SHP77 treated with DMSO at 0.1 percent for 48 hours (cell line): ENCODE measurements at places on chromosomes 3 and 15.

- DNase-seq, result no peak
These were observed 2.6 kb downstream of the TSEN2 start for GRCh38 chr3:12486916-12487315.

- DNase-seq, result no peak
These were observed 145.5 kb downstream of the UACA start for GRCh38 chr15:70617911-70618287.

DNA sequence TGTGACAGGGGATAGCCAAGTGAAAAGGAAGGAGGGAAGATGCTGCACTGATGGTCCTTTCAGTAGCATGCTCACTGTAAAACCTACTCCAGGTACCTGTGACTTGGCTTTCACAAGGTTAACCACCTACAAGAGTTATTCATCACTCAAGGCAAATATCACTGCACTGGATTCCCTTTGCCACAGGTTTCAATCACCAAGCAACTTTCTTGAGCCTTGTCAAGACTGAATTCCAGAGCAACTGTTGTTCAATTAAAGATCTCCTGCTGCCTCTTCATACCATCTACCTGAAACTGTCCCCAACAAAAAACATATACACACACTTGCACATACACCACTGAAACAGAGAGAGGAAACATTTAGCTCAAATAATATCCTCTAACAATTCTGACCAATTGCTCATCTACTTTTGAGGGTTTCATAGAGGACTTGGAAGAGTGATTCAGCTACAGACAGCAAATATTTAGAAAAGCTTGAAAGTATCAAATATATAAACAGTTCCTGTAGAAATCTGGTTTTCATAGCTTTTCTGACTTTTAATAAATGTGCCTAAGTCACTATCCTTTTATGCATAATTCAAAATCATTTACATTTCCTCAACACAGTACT lies 6.5 kb downstream of the IGF2BP2 start:
- DNase-seq, result no peak

DNA sequence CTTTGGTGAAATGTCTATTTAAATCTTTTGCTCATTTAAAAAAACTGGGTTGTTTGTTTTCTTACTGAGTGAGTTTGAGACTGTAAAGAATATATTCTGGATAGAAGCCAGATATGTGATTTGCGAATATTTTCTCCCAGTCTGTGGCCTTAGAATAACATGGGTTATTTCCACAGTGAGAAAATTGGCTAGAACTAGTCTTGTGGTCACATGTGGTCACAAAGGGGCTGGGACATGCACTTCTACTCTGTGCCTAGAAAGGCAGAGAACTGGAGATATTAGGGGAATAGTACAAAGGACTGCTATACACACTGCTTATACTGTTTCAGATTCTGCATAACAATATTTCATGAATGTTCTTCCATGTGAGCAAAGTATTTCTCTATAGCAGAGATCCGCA lies 79.9 kb upstream of the RGMA start:
- no peak for DNase-seq

DNA sequence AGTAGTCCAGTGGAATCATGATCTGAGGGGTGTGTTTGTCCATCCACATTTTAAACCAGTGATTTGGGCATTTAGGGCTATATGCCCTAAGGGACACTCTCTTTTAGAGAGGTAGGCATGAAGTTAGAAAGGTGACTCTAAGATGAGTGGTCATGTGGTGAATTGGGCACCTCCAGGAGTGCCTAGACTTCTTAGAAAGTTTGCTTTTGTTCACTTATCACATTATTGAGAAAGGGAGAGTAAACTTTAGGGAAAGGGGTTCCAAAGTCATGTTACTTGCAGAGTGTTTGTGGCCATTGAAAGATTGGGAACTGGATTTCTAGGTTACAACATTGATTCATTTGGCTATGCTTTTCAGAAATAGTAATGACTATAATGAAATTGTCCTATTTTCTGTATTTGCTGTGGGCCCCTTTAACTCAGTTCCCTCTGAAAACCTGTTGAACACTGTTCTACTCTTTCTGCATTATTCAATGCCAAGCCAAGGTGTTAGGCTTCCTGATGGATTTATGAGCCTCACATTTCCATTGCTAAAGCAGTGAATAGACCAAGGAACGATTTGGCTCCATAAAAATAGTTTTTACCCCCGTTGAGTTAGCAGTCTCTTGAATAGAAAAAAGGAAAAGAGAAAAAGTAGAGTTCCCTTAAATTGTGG lies 169.3 kb downstream of the PTPRG start:
- DNase-seq, result no peak

GRCh38 chr3:101266566-101266965 lies 53.8 kb downstream of the IMPG2 start:
- DNase-seq, result no peak

- DNase-seq, result no peak
These were observed 20.4 kb upstream of the TPM1 start for GRCh38 chr15:63022181-63022580.

GRCh38 chr3:14573706-14574105 lies 33.6 kb upstream of the GRIP2 start:
- no peak for DNase-seq
